ENCODE measurements at places on chromosomes 12 and 14.

DNA sequence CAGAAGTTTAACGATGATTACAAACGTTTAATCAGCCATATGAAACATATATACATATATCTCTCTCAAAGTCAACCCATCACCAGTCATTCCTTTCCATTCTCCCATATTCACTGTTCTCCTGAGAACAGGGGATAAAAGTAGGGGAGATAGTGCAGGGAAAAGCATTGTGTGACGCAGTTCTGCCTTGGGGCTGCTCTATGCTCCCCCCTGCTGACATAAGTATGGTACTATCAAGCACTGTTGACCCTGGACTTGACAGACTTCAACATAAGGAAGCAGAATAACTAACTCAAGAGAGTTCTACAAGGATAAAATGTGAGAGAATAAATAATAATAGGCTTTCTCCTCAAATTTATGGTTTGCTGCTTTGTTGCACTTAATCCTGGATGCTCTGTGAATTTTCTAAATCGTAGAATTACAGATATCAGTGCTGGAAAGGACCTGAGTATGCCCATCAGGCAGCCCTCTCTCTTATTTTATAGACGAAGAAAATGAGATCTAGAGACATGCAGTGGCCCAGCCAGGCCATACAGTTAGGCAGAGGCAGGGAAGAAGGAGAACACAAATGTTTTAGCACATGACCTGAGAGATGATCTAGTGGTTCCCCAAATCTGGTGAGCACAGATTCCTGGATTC is 87.2 kb downstream of the SCN8A start:
- H3K4me3 ChIP-seq, result no peak overlapping the region
- no peaks in the 10 kb centered on the region for H3K4me1 ChIP-seq
- no peak for DNase-seq
- H3K27ac ChIP-seq, result no peak overlapping the region
- no peaks in the 10 kb centered on the region for H3K27me3 ChIP-seq
- no peaks in the 10 kb centered on the region for H3K36me3 ChIP-seq

- no peaks in the 10 kb centered on the region for H3K27me3 ChIP-seq
- no peaks in the 10 kb centered on the region for H3K36me3 ChIP-seq
- DNase-seq, result no peak
- H3K4me1 ChIP-seq, result no peaks in the 10 kb centered on the region
- H3K4me3 ChIP-seq, result no peak overlapping the region
- no peak overlapping the region for H3K27ac ChIP-seq
Measured at GRCh38 chr14:58656671-58657411, 19.1 kb downstream of the DACT1 start.

DNA sequence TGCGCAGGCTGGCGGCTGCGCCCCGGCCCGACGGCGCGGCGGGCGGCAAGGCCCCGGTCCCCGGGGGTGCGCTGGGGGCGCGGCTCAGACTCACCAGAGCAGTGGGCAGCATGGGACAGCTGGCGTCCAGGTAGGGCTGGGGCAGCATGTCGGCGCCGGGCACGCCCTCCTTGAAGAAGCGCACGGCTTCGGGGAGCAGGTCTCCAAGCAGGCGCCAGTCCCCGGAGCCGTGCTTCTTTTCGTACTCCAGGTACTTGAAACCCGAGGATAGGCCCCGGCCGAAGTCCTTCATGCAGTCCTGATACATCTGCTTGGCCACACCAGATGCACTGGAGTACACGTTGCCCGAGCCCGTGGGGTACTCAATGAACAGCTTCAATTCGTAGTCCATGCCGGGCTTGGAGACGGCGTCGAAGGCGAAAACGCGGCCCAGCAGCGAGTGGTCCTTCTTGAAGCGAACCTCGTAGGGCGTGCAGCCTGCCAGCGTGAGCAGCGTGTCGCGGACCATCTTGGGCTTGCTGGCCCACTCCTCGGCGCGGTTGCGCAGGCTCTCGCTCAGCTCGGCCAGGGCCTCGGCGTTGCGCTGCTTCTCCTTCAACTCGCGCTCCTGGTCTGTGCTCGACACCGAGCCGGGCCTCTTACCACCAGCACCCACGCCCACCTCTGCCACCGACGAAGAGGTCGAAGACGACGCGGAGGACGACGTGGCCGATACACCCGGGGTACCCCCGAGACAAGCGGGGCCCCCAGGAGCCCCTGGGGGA is 2.2 kb downstream of the IRF2BPL start:
- H3K27ac ChIP-seq, result peak overlapping the region; percentile 99
- no peak for DNase-seq
- H3K27me3 ChIP-seq, result no peaks in the 10 kb centered on the region
- H3K36me3 ChIP-seq, result peaks cover 12% of the 10 kb centered on the region

- H3K27ac ChIP-seq, result no peak overlapping the region
- H3K27me3 ChIP-seq, result no peaks in the 10 kb centered on the region
- no peaks in the 10 kb centered on the region for H3K36me3 ChIP-seq
- DNase-seq, result peak; percentile 64
Measured at GRCh38 chr12:65996146-65996545, 134.4 kb downstream of the LLPH start.

DNA sequence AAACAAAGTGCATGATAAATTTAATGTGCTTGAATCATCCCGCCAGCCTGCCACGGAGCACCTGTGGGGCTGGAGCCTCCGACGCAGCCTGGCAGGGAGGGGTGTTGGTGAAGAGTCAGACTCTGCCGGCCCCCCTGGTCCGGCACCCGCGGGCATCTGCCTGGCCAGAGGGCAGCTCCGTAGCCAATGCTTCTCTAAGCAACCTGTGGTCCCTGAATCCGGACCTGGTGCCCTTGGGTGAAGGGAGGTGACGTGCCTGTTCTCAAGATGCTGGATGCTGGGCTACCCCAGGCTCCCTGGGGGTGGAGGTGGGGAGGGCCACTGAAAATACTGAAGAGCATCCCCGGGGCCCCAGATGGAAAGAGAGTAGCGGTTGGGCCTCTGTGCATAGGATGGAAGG is 158.6 kb upstream of the C14orf180 start:
- H3K27ac ChIP-seq, result no peak overlapping the region
- peaks cover 30% of the 10 kb centered on the region for H3K27me3 ChIP-seq
- no peak overlapping the region for H3K4me3 ChIP-seq
- H3K36me3 ChIP-seq, result no peaks in the 10 kb centered on the region

GRCh38 chr12:68259318-68259940 is 6.0 kb upstream of the IL22 start:
- no peaks in the 10 kb centered on the region for H3K36me3 ChIP-seq
- H3K27me3 ChIP-seq, result no peaks in the 10 kb centered on the region
- no peak overlapping the region for H3K27ac ChIP-seq
- no peak for DNase-seq
- no peak overlapping the region for H3K4me3 ChIP-seq

DNA sequence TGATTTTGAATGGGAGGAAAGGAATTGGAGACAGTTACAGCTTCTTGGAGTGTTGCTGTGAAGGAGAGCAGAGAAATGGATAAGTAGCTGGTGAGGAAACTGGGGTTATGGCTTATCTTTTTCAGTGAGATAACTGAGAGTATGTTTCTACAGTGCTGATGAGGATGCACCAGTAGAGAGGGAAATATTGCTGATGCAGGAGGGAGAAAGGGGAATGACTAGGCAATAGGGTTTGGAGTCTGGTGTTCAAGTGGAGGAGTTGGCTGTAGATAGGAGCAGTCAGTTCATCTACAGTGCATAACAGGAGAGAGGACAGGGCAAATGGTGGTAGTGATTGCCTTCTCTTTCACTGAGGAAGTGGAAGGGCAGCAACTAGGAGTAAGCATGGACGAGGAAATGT is 33.0 kb downstream of the SPATS2 start:
- DNase-seq, result no peak
- H3K36me3 ChIP-seq, result no peaks in the 10 kb centered on the region
- no peaks in the 10 kb centered on the region for H3K27me3 ChIP-seq
- H3K4me3 ChIP-seq, result no peak overlapping the region
- H3K27ac ChIP-seq, result no peak overlapping the region

DNA sequence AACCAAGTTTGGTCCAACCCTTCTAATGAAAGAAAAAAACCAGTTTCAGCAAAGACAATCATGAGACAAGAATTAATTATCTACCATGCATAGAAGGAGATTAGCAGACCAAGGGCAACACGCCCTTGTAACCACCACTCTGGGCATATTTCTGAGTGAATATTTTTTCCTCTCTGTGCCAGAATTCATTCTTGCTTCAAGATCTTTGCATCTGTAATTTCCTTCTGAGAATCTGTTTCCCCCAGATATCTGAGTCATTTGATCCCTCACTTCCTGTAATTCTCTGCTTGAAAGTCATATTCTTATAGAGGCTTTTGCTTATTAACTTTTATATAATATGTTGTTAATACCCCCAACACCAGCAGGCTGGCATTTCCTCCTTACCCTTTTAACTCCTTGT is 243.7 kb downstream of the SLC16A7 start:
- DNase-seq, result no peak
- H3K4me3 ChIP-seq, result no peak overlapping the region
- H3K36me3 ChIP-seq, result no peaks in the 10 kb centered on the region
- no peaks in the 10 kb centered on the region for H3K27me3 ChIP-seq
- no peak overlapping the region for H3K27ac ChIP-seq

DNA sequence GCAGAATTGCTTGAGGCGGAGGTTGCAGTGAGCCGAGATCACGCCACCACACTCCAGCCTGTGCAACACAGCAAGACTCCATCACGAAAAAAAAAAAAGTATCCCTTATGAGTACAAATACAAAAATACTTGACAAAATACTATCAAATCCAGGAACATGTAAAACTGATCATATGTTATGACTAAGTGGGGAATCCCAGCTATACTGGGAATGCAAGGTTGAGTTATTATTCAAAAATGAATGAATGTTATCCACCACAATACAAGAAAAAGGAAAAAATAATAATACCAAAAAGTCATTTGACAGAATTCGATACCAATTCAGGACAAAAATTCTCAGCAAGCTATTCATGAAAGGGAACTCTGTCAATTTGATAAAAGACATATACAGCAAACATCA is 32.6 kb downstream of the MOK start:
- no peak overlapping the region for H3K27ac ChIP-seq
- DNase-seq, result no peak
- H3K36me3 ChIP-seq, result no peaks in the 10 kb centered on the region

DNA sequence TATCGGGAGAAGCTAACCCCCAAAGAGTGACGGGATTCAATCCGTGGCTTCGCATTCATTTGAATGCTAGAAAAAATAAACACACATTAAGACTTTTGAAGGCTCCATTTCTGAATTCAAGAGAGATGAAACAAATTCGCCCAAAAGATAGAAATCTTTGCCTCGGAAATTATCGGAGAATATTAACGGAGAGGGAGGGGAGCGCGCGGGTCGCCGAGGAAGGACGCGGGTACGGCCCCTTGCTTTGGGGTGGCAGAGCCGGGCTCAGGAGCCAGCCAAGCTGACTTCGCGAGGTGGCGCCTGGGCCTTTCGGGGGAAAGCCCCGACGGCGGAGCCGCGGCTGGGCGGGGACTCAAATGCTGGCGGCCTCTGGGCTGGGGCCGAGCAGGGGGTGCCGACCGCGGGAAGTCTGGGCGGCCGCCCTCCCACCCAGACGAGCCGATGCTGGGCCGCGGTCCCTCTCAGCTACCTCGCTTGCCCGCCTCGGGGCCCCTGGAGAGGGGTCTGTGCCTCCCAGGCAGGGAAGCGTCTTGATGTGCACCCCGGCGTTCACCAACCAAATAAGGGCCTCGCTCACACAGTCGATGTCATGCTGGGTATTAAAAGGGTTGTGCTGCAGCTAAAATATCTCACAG is 14.7 kb downstream of the NKX2-1 start:
- no peak for DNase-seq
- H3K27me3 ChIP-seq, result peaks cover 81% of the 10 kb centered on the region
- no peak overlapping the region for H3K27ac ChIP-seq
- no peak overlapping the region for H3K4me3 ChIP-seq
- peaks cover 31% of the 10 kb centered on the region for H3K4me1 ChIP-seq

GRCh38 chr14:98298481-98299244 is 973.3 kb downstream of the BCL11B start:
- H3K27ac ChIP-seq, result no peak overlapping the region
- peak; percentile 24 for DNase-seq
- H3K4me1 ChIP-seq, result no peaks in the 10 kb centered on the region

GRCh38 chr14:54877015-54877702 is 25.5 kb downstream of the GCH1 start:
- H3K36me3 ChIP-seq, result no peaks in the 10 kb centered on the region
- H3K27me3 ChIP-seq, result no peaks in the 10 kb centered on the region
- peak; percentile 5 for DNase-seq

- no peaks in the 10 kb centered on the region for H3K36me3 ChIP-seq
- no peak overlapping the region for H3K27ac ChIP-seq
- DNase-seq, result no peak
- no peaks in the 10 kb centered on the region for H3K27me3 ChIP-seq
- no peak overlapping the region for H3K4me3 ChIP-seq
Measured at GRCh38 chr12:112570096-112570495, 151.3 kb downstream of the PTPN11 start.

DNA sequence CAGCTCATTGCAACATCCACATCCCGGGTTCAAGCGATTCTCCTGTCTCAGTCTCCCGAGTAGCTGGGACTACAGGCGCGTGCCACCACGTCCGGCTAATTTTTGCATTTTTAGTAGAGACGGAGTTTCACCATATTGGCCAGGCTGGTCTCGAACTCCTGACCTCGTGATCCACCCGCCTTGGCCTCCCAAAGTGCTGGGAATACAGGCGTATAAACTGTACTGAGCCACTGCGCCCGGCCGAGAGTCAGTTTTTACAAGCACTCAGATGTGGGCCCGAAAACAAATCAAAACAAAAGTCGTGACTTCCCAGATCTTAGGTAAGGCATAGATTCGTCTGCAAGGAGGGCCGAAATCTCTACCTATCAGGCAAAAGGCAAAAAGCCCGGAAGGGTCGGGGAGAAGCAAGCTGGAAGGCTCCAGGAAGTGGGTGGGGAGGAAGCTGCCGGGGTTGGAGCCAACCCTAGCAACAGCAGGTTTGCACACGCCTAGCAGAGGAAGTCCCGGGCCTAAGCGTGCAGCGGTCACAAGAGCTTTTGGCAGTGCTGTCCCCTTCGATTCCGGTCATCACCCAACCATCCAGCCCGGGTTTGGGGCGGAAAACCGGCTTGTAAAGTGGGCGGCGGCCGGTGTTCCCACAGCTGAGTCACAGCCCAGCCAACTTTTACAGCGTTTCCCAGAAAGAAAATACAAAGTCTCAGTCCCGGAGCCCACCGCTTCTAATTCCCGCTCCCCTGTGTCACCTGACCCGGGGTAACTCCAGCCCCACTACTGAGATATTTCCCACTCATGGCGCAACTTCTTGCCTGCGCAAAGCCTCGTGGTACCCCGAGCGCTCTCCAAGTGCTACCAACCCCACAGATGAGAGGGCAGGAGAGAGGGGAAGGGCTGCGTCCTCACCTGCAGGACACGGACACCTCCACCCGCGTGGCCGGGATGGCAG is 583 bp downstream of the CPNE8 start:
- peak overlapping the region; percentile 86 for H3K4me3 ChIP-seq
- H3K27ac ChIP-seq, result peak overlapping the region; percentile 90
- no peaks in the 10 kb centered on the region for H3K27me3 ChIP-seq
- H3K36me3 ChIP-seq, result no peaks in the 10 kb centered on the region

GRCh38 chr12:56086608-56087007 is 6.6 kb downstream of the ERBB3 start:
- no peaks in the 10 kb centered on the region for H3K27me3 ChIP-seq
- H3K4me1 ChIP-seq, result no peaks in the 10 kb centered on the region
- no peak for DNase-seq
- H3K4me3 ChIP-seq, result no peak overlapping the region
- no peaks in the 10 kb centered on the region for H3K36me3 ChIP-seq
